ENCODE measurements at places on chromosomes 13 and 19. TPM values are rescaled to one million over a fixed set of nuclear protein-coding genes. Genes with fewer than 3 reads are reported as not detected.

GRCh38 chr19:43956827-43957226 lies 5.8 kb downstream of the ZNF221 start:
- no peak for DNase-seq

DNA sequence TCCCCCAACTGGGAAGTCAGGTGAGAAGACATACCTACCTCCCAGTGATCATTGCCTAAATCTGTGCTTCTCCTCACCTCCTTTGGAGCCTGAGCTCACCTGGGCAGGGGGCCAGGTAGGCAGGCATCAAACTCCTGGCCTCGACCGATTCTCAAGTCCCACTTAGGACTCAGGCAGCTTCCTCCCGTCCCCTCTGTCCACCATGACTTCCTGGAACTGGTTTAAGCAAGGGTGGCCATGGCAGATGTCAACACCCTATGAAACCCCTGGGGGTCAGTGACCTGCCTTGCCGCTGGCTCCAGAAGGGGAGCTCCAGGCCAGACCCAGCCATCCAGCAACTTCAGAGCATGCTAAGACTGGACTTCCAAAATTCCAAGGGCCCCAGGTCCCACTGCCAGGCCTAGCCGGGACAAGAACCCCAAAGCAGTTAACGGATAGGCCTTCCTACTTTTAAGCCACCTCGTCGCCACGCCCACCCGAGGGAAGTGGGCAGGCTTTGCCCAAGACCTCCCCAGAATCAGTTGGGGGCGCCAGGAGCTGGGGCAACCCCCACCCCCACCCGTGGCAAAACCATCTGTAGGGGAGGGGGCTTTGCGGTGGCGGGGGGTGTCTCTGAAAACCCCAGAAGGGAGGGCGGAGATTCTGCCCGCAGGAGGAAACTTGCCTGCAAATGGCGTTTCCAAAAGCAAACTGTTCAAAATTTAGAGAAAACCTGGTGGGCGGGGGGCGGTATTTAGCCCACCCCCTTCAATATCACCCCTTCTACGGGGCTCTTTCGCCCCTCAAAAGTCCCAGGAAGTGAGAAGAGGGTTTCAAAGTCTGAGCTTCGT lies 657 bp downstream of the PLIN3 start:
- DNase-seq: peak; percentile 78

KCNJ14 gene
- 0.48 TPM for total RNA-seq

- no peak for DNase-seq
These were observed 38.5 kb upstream of the MAB21L1 start for GRCh38 chr13:35514801-35515502.

DNA sequence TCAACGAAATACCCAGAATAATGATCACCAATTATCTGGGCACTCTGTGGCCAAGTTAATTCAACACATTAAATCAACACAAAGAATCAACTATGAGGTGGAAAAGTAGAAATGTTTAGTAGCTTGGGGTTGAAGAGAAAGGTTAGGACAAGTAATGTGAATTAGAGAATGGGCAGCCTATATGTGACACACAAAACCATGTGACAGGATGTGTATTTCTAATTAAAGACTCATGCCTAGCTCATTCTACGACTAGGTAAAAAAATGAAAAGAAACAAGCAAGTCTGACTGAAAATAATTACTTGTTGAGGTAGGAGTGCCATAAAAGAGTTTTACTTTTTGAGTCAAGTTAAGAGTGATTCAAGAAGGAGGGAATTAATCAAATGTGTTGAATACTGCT lies 2646.0 kb upstream of the PCDH20 start:
- no peak for DNase-seq

DNA sequence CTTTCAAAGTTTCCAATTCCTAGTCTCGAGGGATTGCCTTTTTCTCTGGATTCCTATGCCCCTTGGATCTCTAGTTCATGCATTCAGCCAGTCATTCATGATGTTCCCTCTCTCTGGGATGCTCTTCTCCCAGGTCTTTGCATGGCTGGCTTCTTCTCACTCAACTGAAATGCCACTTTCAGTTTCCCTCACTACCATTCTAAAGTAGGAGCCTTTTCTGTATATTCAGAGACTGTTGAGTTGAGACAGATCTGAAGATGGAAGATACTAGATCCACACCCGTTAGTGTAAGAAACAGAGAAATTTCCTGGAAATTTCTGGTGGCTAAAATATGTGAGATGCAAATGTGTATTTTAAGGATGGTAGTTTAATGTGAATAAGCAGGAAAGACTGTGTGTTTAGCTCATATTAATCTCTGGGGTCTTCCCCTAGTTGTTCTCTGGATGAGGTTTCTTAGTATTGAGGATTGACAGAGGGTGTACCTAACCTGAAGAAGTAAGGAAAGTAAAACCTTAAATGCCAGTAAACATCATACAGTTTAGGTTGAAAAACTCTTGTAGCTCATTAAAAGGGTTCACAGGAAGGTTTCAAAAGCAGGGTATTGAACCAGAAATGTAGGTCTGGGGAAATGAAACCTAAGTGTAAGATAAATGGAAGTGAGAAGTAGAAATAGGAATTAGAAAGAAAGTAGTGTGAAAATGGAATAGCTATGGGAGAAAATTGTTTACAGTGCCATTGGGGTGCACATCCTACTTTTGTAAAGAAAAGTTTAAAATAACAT lies 331.3 kb downstream of the NDFIP2 start:
- no peak for DNase-seq

DNA sequence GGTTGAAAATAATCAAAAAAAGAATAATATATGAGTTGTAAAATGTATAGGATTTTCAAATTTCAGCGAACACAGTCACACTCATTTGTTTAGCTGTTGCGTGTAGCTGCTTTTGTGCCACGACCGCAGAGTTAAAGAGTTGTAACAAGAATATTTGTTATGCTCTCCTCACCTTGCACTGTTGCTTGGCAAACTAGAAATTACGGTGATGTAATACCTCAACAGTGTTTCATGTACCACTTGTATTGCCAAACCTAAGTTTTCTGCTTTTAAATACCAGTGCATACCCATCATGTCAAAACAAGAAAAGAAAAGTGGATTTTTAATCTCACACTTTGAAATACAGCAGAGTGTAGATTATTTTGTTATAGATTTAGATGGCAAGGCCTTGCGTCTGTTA lies 201.1 kb downstream of the NBEA start:
- no peak for DNase-seq

DNA sequence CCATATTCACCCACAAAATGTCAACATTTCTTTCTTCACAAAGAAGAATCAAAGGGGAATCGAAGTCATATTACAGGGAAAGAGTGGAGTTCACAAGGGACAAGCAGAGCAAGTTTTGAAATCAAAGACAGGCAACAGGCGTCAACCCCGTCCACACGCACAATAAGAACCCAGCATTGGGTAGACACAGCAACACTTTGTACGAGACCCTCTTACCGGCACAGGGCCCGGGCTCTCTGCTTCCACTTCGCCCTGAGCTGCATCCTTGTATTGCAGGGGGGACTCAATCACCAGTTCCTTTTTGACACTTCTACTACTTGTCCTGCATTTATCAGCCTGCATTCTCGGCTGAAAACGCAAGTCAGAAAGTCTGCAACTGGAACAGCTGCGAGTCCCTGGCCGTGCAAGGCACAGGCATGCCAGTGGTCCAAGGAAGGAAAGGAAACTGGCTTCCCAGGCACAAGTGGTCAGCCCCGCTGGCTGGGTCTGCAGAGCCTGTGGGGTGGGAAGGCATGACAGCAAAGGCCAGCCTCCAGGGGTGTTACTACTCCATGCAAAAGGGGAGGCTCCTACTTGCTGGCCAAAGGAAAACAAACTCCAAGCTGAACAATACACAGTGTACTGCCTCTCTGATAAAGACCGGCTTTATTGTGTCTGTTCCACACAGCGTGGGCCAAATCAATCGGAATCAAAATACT lies at the start of gene DOCK9:
DOCK9 (minus strand) TSS at position 497 of the 698 bp plus-strand sequence; CDS start at position 342, 155 bp downstream.
- DNase-seq: peak; percentile 86

GRCh38 chr13:24196593-24197197 lies 36.2 kb downstream of the SPATA13 start:
- no peak for DNase-seq

ZNF556 gene
- 0.96 TPM for total RNA-seq

PGLYRP1 gene
- not detected for total RNA-seq

GRCh38 chr19:18415178-18415867 lies 3.9 kb upstream of the SSBP4 start:
- peak; percentile 96 for DNase-seq

GRCh38 chr19:49850487-49851342 lies at the start of gene PTOV1:
TSS of gene PTOV1 (plus strand) at chr19:49851159.
- peak; percentile 89 for DNase-seq

PLVAP gene
- 6.5 TPM for total RNA-seq

GRCh38 chr19:30223866-30224688 lies 148.1 kb upstream of the ZNF536 start:
- no peak for DNase-seq

FGF22 gene
- total RNA-seq: 0.24 TPM

CLIP3 gene
- 3.9 TPM for total RNA-seq

CYP4F8 gene
- total RNA-seq: 5.3 TPM

DNA sequence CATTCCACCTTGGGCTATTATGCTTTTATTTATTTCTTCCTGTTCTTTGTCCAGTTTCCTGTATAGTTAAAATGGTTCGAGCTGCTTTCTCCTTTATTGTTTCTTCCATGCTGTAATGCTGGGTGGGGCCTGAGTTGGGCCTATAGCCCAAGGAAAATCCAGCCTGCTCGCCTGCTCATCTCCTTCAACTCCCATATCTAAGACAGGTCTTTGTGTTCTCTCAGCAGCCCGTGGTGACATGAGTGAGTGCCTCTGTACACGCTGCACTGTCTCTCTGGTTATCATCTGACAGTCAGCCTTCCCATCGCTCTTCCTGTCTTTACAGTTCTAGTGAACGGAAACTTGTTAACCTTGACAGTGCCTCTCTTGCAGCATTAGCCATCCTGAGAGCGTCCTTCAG lies 221.9 kb upstream of the SLC10A2 start:
- DNase-seq: peak; percentile 35

GRCh38 chr13:33649212-33649878 lies 168.6 kb upstream of the RFC3 start:
- no peak for DNase-seq
